Stimulated activated CD4-positive, alpha-beta T cell treated with anti-CD3 and anti-CD28 coated beads, Interleukin-1b, Interleukin-23, amount 100 ng/mL, for 4 hours (primary cell): ENCODE measurements at places on chromosomes 2 and 18.

DNA sequence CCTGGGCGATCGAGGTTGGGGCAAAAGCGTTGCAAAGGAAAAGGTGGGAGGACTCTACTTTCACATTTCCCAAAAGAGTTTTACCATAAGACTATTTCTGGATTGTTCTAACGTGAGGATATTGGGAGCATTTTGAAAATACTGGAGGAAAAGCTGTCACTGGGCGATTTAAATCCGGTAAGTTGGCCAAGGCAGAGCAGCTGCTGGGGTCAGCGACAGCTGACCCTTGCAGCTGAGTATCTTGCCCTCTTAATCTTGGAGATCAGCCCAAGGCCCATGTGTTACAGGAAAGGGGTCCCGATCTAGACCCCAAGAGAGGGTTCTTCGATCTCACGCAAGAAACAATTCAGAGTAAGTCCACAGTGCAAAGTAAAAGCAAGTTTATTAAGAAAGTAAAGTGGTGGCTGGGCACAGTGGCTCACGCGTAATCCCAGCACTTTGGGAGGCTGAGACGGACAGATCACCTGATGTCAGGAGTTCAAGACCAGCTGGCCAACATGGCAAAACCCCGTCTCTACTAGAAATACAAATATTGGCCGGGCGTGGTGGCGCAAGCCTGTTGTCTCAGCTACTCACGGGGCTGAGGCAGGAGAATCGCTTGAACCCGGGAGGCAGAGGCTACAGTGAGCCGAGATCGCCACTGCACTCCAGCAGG is 964 bp upstream of the ST3GAL5 start:
- DNase-seq, result no peak

- DNase-seq, result no peak
Measured at GRCh38 chr18:57587098-57587661, 678 bp upstream of the FECH start.

- DNase-seq, result no peak
Measured at GRCh38 chr2:85309699-85310321, 18.0 kb downstream of the TGOLN2 start.

DNA sequence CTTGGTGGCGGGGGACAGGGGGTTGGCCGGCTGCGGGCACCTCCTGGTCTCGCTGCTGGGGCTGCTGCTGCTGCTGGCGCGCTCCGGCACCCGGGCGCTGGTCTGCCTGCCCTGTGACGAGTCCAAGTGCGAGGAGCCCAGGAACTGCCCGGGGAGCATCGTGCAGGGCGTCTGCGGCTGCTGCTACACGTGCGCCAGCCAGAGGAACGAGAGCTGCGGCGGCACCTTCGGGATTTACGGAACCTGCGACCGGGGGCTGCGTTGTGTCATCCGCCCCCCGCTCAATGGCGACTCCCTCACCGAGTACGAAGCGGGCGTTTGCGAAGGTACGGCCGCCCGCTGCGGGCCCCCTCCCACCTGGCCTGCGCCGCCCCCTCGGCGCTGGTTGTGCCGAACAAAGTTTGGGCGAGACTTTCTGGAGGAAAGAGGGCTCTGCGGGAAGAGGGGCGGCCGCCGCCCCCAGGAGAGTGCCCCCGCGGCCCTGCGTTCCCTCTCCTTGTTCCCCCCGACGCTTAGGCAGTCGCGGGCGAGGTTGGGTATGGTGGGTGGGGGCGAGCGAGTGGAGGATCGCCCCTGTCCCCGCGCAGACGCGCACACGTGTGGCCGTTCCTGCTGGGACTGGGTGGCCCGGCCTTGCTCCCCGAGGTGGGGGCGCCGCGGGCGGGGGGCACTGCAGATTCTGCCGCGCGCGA is 866 bp downstream of the CRIM1 start:
- no peak for DNase-seq

DNA sequence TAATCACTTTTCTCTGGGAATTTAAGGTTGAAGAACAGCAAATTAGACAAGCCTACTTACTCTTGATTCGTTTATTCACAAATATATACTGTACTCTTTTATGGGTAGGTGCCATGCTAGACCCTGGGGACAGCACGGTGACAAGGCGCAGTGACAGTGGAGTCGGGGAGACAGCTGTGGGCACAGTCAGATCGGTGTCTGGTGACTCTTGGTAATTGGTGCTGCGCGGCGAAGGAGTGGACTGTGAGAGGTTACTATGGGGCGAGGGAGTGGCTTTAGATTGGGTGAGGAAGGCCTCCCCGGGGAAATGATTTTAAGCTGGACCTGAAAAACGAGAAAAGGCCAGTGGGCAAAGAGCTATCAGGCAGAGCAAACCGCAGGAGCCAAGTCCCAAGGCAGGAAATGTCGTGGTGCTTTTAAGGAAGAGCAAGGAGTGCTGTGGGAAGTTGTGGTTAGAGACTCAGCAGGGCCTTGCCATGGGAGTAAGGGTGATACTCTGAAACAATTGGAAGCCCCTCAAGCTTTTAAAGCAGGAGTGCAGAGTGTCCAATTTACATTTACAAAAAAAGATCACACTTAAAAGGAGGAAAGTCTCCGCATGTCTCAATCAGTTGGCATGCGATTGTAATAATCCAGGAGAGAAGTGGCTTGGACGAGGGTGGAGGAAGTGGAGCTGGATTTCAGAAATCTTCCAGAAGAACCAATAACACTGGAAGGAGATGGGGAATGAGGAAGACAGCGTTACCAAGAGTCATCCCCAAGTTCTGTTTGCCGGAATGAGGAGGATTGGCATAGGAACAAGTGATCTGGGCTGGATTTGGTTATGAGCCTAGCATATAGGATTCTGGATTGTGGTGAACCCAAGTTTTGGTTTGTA is 36.1 kb upstream of the TXNDC2 start:
- DNase-seq, result no peak

GRCh38 chr2:154495455-154495868 is 203.0 kb upstream of the KCNJ3 start:
- no peak for DNase-seq

DNA sequence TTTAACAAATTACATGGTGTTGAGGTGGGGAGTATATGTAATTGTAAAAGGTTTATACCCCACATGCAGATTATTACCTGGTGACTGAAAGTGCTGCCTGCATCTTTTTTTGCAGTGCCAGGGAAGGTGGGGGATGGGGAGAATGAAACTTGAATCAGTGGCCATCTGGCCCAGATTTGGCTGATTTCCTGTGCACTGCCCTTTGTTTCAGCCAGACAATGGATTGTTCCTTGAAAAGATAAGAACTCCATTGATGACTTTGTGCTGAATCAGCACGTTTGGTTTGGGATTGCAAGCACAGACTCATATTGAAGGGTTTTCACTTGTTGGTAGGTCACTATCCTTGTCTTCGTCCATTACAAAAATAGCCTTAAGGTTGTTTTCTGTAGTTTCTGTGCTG is 20.9 kb downstream of the GREB1L start:
- DNase-seq, result no peak

GRCh38 chr18:59699061-59699460 is 1.8 kb upstream of the CCBE1 start:
- DNase-seq, result no peak

- DNase-seq, result no peak
Measured at GRCh38 chr2:107028661-107029060, 142.7 kb upstream of the ST6GAL2 start.

DNA sequence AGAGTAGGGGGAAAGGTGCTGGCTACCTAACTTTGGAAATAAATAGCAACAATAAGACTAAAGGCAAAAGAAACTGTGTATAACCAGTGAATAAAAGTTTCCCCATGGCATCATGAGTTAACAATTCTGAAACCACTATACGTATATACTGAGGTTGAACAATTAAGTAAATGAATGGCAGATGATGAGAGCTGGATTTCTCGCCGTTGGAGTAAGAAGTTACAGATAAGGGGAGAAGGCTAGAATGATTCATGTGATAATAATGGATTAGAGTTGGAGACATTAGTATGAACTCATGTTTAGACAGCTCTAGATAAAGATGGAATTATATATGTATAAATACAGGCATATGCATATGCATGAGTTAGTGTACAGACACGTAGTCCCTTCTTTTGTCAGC is 152.7 kb downstream of the UBR3 start:
- no peak for DNase-seq

DNA sequence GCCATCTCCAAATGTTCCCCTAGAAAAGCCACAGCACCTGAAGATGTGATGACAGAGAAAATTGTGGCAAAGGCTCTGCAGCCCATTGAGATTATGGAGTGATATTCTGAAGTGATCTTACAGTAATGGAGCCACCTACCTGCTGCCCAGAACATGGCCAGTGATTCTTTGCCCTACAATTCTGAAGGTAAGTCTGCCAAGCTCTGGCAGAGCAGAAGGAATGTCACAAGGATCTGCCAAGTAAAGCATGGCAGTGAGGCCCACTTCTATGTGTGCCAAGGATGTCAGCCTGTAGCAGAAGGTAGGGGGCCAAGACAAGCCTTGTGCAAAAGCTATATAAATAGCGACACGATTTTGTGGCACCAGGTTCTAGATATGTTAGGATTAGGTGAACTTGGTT is 155.1 kb downstream of the RND3 start:
- no peak for DNase-seq

DNA sequence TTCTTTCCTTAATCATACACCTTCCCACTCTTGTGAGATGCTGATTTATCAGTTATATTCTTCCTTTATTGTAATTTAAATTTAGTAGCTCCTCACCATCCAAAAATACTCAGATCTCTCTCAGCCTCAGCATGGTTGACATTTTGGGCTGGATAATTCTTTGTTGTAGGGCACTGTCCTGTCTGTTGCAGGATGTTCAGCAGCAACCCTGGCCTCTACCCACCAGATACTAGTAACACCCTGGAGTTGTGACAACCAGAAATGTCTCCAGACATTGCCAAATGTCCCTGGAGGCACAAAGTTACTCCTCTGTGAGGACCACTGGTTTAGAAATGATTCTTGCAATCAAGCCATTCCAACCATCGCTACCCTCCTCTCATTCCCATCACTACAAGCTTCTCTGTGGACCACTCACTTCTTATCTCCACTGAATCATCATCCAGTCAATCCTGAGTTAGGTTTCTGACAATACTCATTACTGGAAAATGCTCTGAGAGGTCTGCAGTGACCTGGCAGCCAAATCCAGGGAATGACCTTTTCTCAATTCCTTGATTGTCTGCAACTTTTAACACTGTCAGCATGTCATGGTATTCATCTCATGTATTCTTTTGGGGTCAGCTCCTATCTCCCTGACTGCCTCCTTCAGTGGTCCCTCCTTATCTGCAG is 43.3 kb downstream of the OSBPL6 start:
- DNase-seq, result no peak

- DNase-seq, result no peak
Measured at GRCh38 chr2:209570194-209570593, 146.3 kb downstream of the MAP2 start.

GRCh38 chr2:222372993-222373392 is 51.4 kb upstream of the SGPP2 start:
- DNase-seq, result no peak

GRCh38 chr2:212073360-212073759 is 465.2 kb downstream of the ERBB4 start:
- no peak for DNase-seq

DNA sequence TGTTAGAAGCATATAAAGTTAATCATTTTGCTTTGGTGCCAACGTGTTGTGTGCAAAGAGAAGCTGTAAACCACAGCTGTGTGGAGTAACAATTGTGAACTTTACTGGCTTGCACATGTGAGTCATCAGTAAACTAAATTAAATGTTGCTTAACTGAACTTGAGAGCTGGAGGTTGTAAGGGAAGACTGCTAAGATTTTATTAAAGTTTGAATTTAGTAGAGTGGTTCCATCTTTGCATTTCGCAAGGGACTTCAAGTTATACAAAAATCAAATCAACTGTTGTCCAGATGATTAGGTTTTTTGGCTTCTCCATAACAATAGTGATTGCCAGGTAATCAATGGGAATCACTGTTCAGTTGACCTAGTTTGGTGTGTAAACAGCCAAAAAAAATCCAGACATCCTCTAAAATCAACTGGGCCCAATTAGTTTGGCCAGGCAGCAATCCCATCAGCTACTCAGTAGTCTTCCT is 247.4 kb downstream of the MYO3B start:
- DNase-seq, result no peak

- no peak for DNase-seq
Measured at GRCh38 chr2:149994057-149994728, 406.6 kb upstream of the MMADHC start.

DNA sequence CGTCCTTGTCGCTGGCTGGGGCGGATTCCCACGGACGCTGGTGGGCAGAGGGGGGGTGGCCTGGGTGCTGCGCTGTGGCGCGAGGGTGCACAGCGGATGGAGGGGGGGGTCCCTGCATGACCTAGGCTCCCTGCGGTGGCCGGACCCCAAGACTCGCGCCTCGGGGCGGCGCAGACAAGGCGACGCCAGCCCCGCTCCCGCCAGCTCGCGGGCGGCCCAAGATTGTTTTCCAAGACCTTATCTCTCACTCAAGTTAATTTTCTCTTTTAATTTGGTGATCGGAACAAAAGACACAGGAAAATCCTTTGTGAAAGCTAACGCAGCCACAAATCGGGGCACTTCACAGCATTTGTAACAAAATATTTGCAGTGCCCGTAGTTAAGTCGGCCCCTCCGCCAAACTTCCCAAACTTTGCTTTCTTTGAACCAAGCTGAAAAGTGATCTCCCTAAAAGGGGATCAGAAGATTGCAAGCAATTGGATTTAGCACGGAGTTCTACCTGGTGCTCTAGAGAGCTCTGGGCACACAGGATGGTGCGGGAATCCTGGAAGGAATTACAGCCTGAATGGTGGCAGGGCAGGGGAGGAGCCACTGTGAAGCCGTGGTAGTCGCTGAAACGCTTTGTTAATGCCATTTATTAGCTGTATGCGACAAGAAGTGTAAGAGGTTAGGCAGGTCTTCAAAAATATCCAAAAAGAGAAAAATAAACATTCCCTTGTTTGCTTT is 4.8 kb upstream of the ID2 start:
- no peak for DNase-seq

DNA sequence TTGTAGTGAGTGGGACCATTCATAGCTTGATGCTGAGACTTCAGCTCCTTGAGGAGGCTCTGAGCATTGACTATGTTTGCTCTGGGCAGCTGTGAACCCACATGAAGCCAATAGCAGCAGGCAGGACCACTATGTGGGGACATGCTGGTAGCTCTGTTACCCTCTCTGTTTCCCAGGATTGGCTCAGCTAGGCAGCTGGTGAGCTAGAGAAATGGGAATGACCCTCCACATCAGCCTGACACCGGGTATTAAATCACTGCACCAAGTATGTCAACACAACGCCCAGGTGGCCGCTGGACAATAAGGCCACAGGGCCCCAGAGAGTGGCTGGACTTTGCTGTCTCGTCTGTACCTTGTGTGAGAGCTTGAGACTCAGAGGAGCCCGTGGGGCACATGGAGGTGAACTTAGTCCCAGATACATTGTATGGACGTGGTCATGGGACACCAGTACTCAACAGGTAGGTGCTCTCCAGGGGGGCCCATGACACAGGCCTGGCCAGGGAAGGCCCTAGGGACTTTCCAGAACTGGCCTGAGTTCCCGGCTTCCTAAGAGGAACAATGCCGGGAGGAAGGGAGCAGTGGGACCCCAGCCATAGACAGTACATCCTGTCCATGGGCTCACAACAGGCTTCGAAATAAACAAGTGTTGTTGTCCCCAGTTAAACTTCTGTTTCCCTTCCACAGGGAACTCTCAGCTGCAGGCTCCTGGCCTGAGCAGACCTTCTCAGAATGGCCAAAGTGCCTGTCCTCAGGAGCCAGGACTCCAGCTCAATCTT is 35.2 kb downstream of the HS1BP3 start:
- DNase-seq, result no peak
